ENCODE measurements at places on chromosomes 1 and 21.

DNA sequence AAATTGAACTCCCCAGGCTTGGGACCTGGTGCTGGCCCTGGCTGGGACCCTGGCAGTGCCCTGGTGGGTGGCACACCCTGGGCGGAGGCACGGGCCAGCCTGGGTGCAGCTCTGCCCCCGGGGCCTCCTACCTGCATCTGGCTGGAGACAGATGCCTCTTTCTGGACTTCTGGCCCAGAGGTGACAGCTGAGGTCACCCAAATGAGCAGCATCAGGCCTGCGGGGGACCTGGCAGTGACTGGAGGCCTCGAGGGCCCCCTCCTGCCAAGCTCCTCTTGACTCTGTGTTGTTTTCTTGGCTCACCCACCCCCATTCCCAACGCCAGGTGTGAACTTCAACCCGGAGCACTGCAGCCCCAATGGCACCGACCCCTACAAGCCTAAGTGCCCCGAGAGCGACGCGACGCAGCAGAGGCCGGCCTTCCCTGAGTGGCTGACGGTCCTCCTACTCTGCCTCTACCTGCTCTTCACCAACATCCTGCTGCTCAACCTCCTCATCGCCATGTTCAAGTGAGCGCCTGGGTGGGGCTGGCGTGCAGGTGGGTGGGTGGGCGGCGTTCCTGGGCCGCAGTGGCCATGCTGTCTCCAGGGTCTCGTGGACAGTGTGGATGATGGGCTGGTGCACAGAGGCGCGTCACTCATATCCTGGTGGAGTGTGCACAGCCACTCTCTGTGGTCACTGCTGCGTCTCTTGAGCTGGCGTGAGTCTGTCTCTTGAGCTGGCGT lies 41.6 kb upstream of the LRRC3 start:
- H3K27me3 ChIP-seq = no peaks in the 10 kb centered on the region
- H3K36me3 ChIP-seq = no peaks in the 10 kb centered on the region
- DNase-seq = peak; percentile 17
- no peaks in the 10 kb centered on the region for H3K4me1 ChIP-seq
- H3K4me3 ChIP-seq = no peak overlapping the region

GRCh38 chr1:96845464-96845863 lies 123.9 kb downstream of the PTBP2 start:
- no peak overlapping the region for H3K4me3 ChIP-seq
- no peak for DNase-seq
- H3K36me3 ChIP-seq = no peaks in the 10 kb centered on the region

DNA sequence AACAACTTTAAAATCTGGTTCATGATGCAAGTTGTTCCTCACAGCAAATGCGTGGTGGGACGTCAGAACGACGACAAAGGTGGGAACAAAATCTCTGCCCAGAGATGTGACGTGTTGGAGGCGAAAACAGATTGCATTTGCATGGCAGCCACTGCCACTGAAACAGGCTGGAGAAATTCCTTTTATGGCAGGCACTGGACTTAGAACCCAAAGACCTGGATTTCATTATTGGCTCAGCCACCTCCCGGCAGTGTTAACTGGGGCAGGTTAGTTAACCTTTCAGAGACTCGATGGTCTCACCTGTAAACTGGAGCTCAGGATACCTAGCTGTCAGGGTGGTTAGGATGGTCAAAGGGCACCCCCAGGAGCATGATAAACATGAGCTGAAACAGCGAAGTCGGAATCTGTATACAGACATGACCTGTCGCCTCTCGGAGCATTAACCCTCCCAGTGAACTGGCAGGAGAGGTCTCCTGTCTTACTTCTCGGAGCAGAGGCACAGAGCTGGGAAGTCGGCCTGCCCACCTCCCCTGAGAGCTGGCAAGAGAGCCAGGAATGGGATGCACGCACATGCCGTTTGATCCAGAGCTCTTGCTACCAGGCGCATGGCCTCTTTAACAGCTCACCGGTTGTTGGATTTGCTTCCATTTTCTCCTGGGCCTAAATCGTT lies 59.2 kb upstream of the TARBP1 start:
- H3K27ac ChIP-seq = peak overlapping the region; percentile 83
- peak; percentile 77 for DNase-seq
- no peaks in the 10 kb centered on the region for H3K36me3 ChIP-seq
- H3K27me3 ChIP-seq = no peaks in the 10 kb centered on the region
- no peak overlapping the region for H3K4me3 ChIP-seq

GRCh38 chr1:1358433-1359271 lies at the start of gene MXRA8:
TSS of gene MXRA8 (minus strand) at chr1:1358555. CDS start at chr1:1358504, 51 bp downstream.
- H3K4me3 ChIP-seq = no peak within 1 kb of the TSS
- no peak for DNase-seq
- no peaks in the 10 kb centered on the region for H3K27me3 ChIP-seq
- peaks cover 29% of the 10 kb centered on the region for H3K4me1 ChIP-seq

DNA sequence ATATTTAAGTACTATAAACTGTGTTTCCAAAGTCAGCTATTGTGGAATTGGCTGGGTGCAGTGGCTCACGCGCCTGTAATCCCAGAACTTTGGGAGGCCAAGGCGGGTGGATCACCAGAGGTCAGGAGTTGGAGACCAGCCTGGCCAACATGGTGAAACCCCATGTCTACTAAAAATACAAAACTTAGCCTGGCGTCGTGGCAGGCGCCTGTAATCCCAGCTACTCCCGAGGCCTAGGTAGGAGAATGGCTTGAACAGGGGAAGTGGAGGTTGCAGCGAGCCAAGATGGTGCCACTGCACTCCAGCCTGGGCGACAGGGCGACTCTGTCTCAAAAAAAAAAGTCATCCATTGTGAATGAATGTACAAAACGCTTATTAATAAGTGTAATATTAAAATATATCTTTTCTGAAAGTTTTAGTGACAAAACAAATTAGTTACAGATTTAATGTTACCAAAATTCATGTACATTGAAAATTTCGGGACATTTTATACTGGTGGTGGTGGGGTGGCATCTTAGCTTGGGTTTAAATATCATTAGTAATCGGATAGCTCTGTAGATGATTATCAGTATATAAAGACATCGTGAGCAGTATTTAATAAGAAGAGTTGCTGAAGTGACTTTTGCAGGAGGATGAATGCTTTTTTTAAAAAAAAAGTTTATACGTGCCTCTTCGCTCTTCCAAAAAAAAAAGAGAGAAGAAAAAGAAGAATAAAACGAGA lies 503 bp upstream of the SRSF11 start:
- H3K27me3 ChIP-seq = no peaks in the 10 kb centered on the region
- peak overlapping the region; percentile 97 for H3K27ac ChIP-seq
- peak overlapping the region; percentile 73 for H3K4me3 ChIP-seq
- H3K4me1 ChIP-seq = peaks cover 5% of the 10 kb centered on the region
- H3K36me3 ChIP-seq = no peaks in the 10 kb centered on the region
- no peak for DNase-seq
